Left forelimb (tissue), 1 donor: ENCODE measurements at places on chromosomes 6 and 20.

GRCh38 chr6:82227770-82228169, 19.8 kb downstream of the IBTK start:
- no peak for DNase-seq

- DNase-seq = no peak
Measured at GRCh38 chr6:37320646-37321045, 33.1 kb upstream of the RNF8 start.

DNA sequence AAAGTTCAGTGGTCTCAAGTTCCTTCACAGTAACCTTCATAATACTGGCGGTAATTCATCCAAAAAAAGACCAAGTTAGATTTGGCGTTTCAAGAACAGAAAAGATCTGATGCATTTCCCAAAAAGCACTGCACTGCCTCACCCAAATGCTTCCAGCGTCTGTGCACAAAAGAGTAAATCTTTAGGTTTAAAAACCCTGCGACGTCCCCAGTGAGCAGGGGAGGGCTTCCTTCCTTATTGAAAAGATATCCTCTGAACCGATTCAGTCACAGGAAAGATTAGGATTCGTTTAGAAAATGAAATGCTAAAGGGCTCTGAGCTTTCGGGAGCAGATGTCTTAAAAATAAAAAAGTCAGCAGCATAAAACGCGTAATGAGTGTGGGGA, 654 bp downstream of the TBC1D7 start:
- no peak for DNase-seq

- no peak for DNase-seq
Measured at GRCh38 chr20:23492292-23492691, 1.4 kb downstream of the CST8 start.

DNA sequence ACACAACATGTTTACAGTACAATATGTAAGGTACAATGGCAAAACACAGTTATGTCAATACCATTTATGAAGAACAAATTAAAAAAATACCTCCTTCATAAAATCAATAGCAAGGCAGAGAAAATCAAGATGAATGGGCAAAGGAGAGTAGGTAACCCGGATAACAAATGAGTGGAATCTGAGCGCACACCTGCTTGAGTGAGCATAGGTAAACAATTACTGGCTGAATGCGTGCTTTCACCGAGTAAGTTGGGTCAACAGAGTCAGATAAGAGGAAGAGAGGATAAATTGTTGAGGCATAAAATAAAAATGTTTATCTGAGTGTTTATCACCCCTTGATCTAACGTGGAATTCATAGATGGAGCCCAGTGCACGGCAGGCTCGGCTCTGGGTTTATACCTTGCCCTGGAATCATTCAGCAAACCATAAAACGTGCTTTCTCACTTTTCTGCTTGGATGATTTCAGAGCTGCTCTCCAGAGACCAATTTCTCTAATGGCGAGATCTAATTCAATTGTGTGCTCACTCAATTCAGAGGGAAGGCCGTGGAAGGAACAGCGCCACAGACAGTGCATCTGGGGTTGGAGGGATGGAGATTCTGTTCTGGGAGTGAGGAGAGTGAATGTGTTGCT, 224.8 kb upstream of the MAP3K7 start:
- DNase-seq = no peak

DNA sequence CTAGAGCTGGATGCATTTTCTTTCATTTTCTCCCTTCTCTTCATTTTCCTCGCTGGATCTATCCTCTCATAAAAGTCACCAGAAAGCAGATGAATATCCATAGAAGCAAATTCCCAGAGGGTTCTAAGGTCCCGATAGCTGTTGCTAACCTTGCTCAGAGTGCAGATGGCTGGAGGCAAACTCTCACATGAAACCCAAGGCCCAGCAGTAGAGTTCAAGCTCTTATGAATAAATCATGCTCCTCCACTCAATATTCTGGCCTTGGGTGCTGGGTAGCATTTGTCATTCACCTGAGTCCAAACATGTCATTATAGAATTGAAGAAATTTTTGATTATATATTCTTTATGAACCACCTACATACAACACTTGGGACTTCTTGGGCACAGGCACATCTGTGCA, 539.7 kb upstream of the MARCKS start:
- no peak for DNase-seq

- no peak for DNase-seq
Measured at GRCh38 chr6:51529240-51529639, 558.2 kb downstream of the PKHD1 start.

DNA sequence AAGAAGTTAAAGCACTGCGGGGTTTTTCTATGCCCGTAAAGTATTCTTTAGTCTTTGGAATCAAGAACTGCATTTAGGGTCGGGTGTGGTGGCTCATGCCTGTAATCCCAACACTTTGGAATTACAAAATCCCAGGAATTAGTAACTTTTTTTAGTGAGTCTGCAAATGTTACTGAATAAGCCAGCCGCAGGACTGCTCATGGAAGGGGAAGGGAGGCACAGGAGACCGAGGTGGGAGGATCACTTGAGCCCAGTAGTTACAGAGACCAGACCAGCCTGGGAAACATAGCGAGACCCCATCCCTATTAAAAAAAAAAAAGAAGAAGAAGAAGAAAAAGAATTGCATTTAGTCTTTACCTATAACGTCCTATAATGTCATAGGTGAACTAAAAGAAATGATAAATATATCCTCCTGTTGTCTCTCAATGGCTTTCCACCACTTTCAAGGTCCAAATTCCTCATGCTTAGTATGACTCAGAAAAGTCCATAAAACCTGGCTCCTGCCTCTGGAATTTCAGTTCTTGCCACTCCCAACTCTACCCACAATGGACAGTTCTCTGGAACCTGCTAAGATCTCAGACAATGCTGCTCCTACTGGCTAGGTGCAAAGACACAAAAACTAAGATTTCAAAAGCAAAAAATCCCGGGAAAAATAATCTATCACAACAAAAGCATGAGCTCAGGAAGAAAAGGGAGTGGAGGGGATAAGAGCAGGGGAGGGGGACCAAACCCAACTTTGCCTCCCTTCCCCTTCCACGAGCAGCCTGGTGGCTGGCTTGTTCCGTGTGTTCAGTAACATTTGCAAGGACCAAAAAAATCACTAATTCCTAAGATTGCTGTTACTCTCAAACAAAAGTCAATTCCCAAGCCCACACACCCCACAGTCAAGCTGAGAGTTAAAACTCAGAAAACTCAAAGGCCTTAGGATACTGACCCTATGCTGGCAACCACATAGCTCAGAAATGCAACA, 39.0 kb downstream of the B4GALT5 start:
- no peak for DNase-seq

DNA sequence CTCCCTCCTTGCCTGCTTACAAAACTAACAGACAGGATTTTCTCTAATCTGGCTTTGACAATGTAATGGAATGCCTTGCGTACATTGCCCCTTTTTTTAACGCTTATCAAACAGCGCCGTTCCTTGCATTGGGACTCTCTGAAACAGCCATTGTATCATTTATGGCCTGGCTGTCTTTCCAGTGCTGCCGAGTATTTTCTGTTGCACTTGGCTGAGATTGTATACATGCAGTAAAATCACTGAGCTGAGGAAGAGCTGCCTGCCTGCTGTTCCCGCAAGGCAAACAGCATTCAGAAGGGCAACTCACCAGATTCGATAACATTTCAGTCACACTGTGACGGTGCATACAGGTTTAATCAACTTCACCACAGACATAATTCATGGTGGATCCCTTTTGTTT, 106.0 kb downstream of the SH3BGRL2 start:
- DNase-seq = no peak

- no peak for DNase-seq
Measured at GRCh38 chr20:31560746-31561598, 44.1 kb upstream of the ID1 start.

- no peak for DNase-seq
Measured at GRCh38 chr6:3131695-3132094, 13.2 kb downstream of the BPHL start.

- DNase-seq = no peak
Measured at GRCh38 chr6:149211046-149211571, 106.4 kb upstream of the TAB2 start.

DNA sequence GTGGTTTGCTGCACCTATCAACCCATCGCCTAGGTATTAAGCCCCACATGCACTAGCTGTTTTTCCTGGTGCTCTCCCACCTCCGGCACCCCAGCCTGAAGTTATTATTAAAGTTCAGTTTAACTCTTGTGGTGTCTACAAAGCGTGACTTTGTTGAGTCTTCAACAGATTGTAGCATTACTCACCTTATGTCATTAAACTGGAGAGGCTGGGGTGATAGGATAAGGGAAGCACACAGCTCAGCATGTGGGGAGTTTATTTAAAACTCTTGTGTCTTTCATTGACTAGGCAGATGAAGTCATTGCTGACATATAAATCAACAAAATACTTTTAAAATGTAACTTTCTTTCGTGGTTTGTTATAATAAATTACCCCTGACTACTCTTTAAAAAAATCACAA, 84.7 kb upstream of the GCM1 start:
- DNase-seq = no peak

DNA sequence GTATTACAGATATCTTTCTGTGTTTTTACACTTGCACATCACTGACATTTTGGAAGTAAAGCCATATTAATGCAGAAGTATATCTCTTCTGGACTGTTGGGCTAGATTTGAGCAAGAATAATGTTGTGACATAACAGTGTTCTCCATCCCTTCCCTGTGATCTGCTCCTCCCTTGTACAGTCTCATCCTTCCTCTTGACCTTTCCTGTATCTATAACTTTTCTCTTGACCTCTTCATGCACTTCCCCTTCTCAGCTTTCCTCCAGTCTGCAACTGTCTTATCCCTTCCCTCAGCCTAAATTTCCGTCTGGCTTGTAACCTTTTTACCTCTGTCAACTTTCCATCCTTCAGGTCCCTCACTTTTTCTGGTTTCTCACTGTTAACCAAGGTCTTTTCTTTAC, 29.8 kb downstream of the NCOA3 start:
- DNase-seq = no peak

- DNase-seq = no peak
Measured at GRCh38 chr6:107809966-107810365, 14.1 kb downstream of the SCML4 start.

GRCh38 chr6:107717781-107718180, 106.3 kb downstream of the SCML4 start:
- no peak for DNase-seq

DNA sequence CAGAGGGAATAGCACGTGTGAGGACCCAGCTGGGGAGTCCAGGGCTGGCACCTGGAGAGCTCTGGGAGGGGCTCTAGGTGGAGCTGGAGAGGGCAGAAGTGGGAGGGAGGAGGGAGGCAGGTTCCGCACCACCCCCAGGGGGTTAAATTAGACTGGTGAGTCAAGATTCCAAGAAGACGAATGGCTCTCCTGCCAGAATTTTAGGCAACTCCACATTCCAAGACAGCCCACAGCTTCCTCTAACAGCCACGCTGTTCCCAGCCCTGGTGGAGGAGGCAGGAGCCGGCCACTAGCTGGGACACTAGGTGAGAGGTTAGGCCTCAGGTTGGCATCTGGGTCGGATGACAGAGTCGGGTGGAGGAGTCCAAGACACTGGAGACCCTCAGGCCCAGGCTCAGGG, 60.2 kb downstream of the TFAP2C start:
- no peak for DNase-seq

DNA sequence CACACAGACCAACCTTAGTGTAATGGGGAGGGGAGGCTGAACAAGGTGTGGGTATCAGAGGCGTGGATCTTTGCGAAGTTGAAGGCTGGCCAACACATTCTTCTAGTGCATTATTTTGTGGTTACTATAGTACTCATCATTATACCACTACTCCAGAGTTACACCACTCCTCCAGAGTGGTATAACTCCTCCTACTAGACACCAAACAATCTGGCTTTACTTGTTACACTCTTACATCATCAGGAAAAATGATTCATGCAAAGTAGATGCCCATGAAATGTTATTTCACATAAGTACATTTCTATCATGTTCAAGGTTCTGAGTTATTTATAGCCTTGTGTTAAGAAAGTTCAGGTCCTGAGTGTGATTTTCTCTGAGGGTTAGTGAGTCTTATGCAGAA, 443.1 kb upstream of the OPRM1 start:
- no peak for DNase-seq

DNA sequence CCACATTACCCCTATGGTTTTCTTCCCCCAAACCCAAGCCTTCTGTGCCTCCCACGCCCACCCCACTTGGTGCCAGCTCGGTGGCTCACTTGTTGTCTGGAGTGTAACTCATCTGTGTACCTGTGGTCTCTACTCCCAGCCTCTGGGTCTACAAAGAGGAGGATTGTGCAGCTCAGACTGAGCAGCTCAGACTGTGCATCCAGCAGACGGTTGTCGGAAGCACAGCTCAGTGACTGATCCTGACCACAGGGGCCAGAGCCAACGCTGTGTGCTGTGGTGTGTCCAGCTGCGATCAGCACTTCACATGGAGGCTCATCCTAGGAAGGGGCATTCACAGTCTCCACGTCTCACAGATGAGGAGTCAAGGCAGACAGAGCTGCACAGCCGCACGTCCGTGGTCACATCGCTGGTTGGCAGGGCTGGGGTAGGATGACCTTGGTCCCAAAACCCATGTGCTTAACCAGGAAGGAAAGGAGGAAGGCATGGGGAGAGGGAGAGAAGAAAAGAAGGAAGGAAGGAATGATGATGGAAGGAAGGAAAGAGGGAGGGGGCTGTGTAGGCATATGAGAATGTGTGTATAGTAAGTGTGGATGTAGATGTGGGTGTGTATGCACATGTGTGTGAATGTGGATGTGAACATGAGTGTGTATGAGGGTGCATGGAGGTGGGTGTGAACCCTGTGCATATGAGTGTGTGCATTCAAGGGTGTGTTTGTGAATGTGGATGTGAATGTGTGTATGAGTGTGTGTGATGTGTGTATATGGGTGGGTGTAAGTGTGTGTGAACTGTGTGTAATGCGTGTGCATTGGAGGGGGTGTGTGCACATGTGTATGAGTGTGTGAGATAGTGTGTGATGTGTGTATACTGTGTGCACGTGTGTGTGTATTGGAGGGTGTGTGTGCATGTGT, 28.2 kb upstream of the STX16 start:
- no peak for DNase-seq

DNA sequence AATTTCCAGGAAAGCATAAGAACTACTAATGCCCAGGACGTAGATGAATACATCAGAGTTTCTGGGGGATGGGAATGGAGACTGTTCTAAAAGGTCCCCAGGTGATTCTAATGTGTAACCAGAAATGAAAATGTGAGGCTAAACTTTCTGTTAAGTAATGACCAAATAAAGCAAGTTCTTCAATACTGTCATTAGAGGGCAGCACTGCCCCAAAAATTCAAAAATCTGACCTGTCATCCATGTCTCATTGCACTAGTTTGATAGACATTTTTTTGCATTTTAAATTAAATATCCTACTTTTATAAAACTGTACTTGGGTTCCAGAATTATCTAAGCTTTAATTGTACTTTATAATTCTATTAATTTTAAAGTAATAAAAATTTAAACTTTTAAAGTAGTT, 94.9 kb downstream of the RFX6 start:
- DNase-seq = no peak
